Caco-2 (cell line): ENCODE measurements at places on chromosomes 6 and 20.
A peak's percentile ranks its signal among the peaks of the same experiment; 100 is the strongest.

DNA sequence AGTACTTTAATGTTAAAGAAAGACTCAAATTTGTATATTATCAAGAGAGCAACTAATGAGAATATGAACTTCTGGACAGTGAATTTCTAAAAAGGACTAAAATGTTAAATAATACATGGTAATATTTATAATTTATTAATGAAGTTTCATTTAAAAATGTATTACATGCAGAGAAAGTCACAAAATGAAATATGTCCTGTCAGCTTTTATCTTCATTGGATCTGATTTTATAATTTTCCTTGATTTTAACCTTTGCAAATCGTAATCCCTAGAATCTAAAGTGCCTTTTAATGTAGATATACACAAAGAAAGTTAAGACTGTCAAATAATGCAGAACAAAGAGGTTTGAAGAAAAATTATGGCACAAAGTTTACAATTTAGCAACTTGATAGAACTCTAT is 16.4 kb downstream of the ANKEF1 start:
- no peak overlapping the region for H3K27ac ChIP-seq
- no peaks in the 10 kb centered on the region for H3K4me1 ChIP-seq
- no peaks in the 10 kb centered on the region for H3K36me3 ChIP-seq

DNA sequence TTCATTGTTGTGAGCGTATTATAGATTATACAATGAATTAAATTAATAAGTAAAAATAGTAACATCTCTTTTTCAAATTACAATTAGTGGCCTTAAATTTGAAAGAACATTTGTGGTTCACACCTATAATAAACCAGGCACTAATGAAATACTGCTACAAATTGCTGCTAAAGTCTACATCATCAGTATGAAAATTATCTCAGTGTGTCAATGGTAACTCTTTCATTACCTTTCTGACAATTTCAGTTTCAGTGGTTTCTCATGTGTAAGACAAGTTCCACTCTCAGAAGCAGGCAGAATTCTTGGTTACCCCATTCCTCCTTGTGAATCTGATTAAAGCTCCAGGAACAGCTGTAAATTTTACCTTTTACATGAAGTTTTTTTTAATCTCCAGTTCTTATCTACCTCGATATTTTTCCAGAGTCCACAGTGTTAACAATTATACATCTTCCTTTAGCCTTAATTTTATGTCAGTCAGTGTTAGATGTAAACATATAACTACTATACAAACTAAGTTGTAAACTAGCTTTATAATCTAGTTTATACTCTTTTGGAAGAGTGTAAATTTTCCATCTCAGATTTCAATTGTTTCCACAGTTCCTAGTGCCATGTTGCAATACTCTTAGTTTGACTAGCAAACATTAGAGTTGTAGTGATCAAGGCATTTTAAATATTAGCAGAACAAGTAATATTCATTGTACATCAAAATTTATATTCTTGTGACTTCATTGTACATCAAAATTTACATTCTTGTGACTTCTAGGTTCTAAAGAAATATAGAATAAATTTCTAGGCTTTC is 1038.4 kb downstream of the EPHA7 start:
- no peak for DNase-seq
- no peaks in the 10 kb centered on the region for H3K27me3 ChIP-seq
- no peak overlapping the region for H3K27ac ChIP-seq
- H3K4me1 ChIP-seq: no peaks in the 10 kb centered on the region

- no peaks in the 10 kb centered on the region for H3K27me3 ChIP-seq
- no peaks in the 10 kb centered on the region for H3K4me1 ChIP-seq
- DNase-seq: no peak
- H3K4me3 ChIP-seq: no peak overlapping the region
- H3K27ac ChIP-seq: no peak overlapping the region
- H3K36me3 ChIP-seq: no peaks in the 10 kb centered on the region
Observed at GRCh38 chr6:159080217-159080976, 35.6 kb upstream of the TAGAP start.

- no peak for DNase-seq
- H3K4me1 ChIP-seq: no peaks in the 10 kb centered on the region
- H3K36me3 ChIP-seq: no peaks in the 10 kb centered on the region
- H3K27ac ChIP-seq: no peak overlapping the region
Observed at GRCh38 chr6:89204096-89204495, 13.1 kb downstream of the GABRR1 start.

- H3K27ac ChIP-seq: no peak overlapping the region
- H3K27me3 ChIP-seq: no peaks in the 10 kb centered on the region
- no peak overlapping the region for H3K4me3 ChIP-seq
- no peaks in the 10 kb centered on the region for H3K4me1 ChIP-seq
Observed at GRCh38 chr6:119627908-119628669, 278.5 kb upstream of the MAN1A1 start.

- no peaks in the 10 kb centered on the region for H3K27me3 ChIP-seq
- H3K36me3 ChIP-seq: no peaks in the 10 kb centered on the region
- H3K4me1 ChIP-seq: peaks cover 13% of the 10 kb centered on the region
- no peak overlapping the region for H3K4me3 ChIP-seq
Observed at GRCh38 chr6:73644030-73644429, 9.8 kb downstream of the SLC17A5 start.

- no peaks in the 10 kb centered on the region for H3K27me3 ChIP-seq
- DNase-seq: peak; percentile 53
- peak overlapping the region; percentile 80 for H3K4me3 ChIP-seq
- peaks cover 76% of the 10 kb centered on the region for H3K4me1 ChIP-seq
- peak overlapping the region; percentile 61 for H3K27ac ChIP-seq
- no peaks in the 10 kb centered on the region for H3K36me3 ChIP-seq
Observed at GRCh38 chr6:52574709-52575501, 2.0 kb downstream of the TRAM2 start.

DNA sequence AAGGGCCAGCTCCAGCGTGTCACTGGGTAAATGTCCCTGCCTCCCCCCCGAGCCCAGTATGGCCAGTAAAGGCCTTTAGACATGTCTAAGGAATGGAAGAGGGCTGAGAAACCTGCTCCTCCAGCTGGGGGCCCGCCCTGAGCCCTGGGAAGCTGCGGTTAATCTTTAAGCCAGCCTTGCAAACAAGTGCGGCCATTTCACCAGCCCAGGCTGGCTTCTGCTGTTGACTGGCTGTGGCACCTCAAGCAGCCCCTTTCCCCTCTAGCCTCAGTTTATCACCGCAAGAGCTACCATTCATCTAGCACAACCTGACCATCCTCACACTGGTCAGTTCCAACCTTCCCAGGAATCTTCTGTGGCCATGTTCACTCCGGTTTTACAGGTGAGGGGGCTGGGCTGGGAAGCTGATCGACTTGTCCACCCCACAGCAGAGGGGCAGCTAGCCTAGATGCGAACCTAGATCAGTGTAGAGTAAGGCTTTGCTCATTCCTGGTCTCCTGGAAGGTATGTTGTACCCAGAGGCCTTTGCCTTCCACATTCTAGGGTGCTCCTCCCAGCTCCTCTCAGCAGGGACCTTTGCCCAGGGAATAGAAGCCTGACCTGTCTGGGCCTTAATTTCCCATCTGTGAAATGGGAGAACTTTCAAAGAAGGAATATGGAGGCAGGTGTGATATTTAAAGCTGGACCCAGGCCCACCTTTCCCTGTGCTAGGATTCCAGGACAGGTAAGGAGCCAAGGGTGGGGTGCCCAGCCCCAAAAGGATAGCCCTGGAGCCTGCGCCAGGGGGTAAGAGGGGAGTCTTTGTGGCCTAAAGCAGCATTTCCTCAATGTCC is 1.2 kb upstream of the SRC start:
- peaks cover 54% of the 10 kb centered on the region for H3K4me1 ChIP-seq
- H3K4me3 ChIP-seq: peak overlapping the region; percentile 46
- peak; percentile 99 for DNase-seq

DNA sequence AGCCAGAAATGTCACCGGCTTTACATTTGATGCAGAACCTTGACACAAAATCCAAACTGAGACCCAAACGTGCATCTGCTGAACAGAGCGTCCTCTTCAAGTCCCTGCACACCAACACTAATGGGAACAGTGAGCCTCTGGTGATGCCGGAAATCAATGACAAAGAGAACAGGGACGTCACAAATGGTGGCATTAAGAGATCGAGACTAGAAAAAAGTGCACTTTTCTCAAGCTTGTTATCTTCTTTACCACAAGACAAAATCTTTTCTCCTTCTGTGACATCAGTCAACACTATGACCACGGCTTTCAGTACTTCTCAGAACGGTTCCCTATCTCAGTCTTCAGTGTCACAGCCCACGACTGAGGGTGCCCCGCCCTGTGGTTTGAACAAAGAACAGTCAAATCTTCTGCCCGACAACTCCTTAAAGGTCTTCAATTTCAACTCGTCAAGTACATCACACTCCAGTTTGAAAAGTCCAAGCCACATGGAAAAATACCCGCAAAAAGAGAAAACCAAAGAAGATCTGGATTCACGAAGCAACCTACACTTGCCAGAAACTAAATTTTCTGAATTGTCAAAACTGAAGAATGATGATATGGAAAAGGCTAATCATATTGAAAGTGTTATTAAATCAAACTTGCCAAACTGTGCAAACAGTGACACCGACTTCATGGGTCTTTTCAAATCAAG is 108.4 kb downstream of the RTN4IP1 start:
- no peak overlapping the region for H3K4me3 ChIP-seq
- no peak for DNase-seq
- no peaks in the 10 kb centered on the region for H3K27me3 ChIP-seq
- no peaks in the 10 kb centered on the region for H3K4me1 ChIP-seq
- no peaks in the 10 kb centered on the region; the same call in 1 of the 2 replicates for H3K36me3 ChIP-seq
- no peak overlapping the region for H3K27ac ChIP-seq
